Muscle of leg (tissue), 16 donors: ENCODE measurements at places on chromosomes 13 and 19.

DNA sequence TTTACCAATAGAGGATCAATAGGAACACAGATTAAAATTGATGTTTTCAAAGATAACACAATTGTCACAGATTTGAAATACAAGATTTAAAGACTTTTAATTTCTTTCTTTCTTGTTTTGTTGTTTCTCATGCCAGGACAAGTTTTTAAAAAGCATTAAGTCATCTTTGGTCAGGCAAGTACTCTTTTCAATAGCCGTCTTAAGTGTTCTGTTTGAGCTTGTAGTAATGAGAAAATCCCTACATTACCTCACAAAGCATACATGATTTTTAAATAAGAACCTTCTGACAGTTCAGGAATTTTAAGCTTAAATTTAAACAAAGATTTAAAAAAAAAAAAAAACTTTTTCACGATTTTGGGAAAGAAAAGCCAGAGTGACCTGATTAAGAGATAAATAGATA lies 216.3 kb upstream of the PRR20A start:
- DNase-seq = peak; percentile 18

DNA sequence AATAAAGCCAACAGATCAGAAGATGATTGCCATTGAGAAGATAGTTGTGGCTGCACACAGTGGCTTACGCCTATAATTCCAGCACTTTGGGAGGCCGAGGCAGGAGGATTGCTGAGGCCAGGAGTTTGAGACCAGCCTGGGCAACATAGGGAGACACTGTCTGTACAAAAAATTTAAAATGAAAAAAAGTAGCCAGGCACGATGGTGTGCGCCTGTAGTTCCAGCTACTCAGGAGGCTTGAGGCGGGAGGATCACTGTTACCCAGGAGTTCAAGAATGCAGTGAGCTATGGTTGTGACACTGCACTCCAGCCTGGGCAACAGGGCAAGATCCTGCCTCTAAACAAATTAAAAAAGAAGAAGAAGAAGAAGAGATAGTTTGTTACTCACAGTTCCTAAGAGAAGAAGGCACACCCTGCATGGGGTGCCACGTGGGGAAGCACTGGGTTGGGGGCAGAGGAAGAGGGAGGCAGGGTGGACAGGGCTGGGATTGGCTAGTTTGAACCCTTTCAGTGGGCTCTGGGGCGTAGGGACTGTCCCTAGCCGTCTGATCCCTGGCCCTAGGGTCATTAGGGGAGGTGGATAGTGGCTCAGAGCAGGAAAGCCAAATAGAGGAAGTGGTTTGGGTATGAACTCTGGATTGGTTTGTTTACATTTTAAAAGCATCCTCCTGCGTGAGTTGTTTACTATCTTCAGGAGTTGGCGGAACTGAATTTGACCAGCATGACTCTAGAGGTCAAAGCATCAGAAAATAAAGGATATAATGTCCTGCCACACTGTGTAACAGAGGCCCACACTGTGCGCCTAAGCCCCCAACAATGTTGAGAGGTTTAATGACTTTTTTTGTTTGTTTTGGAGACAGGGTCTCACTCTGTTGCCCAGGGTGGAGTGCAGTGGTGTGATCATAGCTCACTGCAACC lies 60.5 kb upstream of the MEDAG start:
- DNase-seq = no peak

DNA sequence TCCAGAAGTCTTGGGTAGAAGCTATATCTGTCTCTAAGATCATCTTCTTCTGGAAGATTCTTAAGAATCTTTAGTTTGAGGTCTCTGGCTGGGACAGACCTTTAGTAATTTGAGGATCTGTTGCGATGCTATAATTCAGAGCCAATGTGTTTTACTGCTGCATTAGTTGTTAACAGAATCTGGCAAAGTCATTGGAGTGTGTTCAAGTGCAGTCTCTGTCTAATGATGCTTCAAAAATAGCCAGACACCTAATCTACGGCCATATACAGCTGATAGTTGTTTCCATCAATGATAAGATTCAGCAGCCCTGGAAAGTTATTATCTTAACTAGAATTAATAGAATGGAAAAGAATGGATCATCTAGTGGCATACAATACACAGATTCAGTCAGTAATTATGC lies 72.6 kb downstream of the CDK8 start:
- peak; percentile 12 for DNase-seq

DNA sequence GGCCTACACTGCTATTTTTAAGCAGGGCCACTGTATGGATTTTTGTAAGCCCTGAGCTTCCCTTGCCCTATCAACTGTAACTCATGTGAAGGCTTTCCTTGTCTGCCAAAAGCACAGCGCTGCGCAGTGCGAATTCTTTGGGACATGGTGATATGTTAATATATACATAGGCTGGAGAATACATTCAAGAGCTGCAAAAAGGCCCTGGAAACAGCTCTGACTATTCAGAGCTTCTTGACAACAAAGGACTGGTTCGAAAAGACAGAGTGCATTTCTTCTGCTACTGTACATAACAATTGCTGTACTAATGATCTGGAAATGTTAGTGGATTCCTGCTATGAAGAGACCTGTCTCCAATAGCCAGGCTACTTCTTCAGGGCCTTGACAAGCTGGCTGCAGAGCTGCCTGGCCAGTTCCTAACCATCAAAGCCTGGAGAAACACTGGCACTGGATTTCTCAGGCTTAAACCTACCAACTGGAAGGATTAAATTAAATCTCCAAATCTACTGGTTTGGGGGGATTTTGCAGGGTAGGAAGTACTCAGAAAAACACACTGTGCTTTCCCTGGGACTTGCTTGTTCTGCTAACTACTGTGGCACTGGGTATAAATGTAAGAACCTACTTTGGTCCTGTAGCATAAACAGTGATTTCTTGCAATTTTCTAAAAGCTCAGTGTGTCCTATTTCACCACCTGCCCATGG lies 246.9 kb downstream of the DNAJC15 start:
- DNase-seq = peak; percentile 44

- no peak for DNase-seq
These were observed 22.6 kb downstream of the ERCC5 start for GRCh38 chr13:102868366-102868936.

- no peak for DNase-seq
These were observed 54.1 kb upstream of the ADGRE1 start for GRCh38 chr19:6833166-6833790.

DNA sequence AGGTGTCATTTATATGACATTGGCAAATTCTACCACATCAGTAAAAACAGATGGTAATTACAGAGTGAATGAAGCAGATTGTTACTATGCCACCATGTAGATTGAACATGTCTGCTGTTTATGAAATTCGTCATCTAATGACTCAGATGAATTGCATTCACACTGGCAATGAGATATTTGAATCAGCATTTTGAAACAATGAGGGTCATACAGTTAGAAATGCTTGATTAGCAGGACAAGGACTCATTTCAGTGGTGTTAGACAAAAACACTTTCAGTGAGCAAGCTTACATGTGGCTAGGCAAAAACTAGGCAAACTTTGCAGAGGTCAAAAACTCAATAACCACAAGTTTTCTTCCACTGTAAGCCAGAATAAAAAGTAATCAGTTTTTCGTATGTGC lies 1165.0 kb downstream of the SLITRK1 start:
- no peak for DNase-seq

GRCh38 chr13:63409791-63410351 lies 1994.2 kb upstream of the PCDH20 start:
- DNase-seq = peak; percentile 2

DNA sequence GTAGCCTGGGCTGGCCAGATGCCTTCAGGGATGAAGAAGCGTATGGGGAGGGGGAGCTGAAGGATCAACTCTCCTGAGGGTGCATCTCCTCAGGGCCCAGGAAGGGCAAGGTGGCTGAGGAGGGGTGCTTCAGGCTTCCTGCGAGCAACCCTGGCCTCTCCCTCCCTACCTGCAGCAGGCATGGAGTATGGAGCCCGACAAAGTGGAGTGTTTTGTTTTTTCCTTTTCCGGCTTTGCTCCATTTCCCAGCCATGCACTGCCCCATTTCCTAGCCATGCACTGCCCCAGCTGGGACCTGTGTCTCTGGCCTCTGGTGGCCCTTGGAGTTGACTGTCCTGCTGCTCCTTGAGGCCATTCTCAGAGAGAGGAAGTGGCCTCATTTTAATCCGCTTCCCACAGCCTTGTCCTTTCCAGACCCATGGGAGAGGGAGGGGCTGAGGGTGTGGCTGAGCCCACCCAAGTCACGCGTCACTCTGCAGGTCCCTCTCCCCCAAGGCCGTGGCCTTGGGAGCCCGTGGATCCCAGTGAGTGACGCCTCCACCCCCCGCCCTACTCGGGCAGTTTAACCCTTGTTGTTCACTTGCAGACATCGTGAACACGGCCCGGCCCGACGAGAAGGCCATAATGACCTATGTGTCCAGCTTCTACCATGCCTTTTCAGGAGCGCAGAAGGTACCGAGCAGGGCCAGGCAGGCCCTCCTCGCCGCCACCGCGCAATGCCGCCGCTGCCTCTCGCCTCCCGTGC lies 34.4 kb downstream of the CAPN12 start:
- DNase-seq = no peak

- DNase-seq = no peak
These were observed 22.1 kb downstream of the ZNF787 start for GRCh38 chr19:56098731-56099568.

- no peak for DNase-seq
These were observed 693.4 kb downstream of the PCDH9 start for GRCh38 chr13:66536746-66537145.

GRCh38 chr13:100650326-100650725 lies 24.3 kb downstream of the TMTC4 start:
- DNase-seq = peak; percentile 76

DNA sequence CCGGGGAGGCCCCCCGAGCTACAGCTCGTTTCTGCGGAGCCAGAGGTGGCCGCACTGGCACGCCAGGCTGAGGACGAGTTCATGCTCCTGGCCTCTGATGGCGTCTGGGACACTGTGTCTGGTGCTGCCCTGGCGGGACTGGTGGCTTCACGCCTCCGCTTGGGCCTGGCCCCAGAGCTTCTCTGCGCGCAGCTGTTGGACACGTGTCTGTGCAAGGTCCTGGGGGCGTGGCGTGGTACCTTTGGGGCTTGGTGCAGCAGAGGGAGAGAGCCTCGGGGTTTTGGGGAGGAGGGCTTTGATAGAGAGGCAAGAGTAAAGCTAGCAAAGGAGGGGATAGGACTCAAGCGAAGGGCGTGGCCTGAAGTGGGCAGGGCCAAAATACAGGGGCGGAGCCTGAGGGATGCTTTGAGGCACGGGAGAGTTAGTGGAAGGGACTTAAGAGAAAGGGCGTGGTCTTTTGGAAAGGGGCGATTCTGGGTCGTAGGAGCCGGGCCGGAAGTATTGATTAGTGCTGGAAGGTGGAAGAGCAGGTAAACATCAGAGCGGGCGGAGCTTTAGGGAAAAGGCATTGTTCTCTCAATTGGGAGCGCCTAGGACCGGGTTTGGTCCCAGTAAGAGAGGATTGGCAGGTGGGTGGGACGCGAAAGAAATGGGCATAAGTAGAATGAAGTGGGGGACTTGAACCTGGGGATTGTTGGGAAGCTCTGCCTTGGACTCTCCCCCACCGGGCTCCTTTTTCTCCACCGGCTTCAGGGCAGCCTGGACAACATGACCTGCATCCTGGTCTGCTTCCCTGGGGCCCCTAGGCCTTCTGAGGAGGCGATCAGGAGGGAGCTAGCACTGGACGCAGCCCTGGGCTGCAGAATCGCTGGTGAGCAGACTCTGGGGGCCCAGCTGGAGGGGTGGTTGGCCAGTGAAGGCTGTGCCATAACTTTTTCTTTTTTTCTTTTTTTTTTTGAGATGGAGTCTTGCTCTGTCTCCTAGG lies 1.2 kb downstream of the PPM1N start:
- DNase-seq = peak; percentile 39

DNA sequence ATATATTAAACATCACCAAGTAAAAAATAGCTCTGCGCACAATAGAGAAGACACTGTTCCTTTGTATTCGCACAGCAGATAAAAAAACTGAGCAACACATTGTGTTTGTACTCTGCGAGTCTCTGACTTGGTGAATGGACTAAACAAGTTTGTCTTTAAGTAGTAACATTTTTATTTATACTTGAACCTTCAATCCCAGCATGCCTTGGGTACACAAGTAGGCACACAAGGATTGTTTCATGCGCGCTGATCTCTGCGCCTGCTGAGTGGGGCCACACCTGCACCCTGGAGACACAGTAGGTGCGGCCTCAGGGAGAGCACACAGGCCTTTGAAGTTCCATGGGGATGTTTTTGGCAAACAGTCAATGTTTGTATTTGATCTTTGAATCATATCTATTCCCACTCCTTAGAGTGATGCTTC lies 318.9 kb downstream of the MYO16 start:
- peak; percentile 59 for DNase-seq

- no peak for DNase-seq
These were observed 52.5 kb upstream of the SHKBP1 start for GRCh38 chr19:40524133-40524549.

- peak; percentile 75 for DNase-seq
These were observed 124.4 kb upstream of the SPATA13 start for GRCh38 chr13:24036115-24036514.

GRCh38 chr13:41211062-41211461 lies 16.7 kb upstream of the KBTBD7 start:
- DNase-seq = no peak

- no peak for DNase-seq
These were observed 57.5 kb downstream of the RAB20 start for GRCh38 chr13:110503979-110504499.

- DNase-seq = peak; percentile 59
These were observed 61.4 kb downstream of the CCNE1 start for GRCh38 chr19:29873024-29873800.

DNA sequence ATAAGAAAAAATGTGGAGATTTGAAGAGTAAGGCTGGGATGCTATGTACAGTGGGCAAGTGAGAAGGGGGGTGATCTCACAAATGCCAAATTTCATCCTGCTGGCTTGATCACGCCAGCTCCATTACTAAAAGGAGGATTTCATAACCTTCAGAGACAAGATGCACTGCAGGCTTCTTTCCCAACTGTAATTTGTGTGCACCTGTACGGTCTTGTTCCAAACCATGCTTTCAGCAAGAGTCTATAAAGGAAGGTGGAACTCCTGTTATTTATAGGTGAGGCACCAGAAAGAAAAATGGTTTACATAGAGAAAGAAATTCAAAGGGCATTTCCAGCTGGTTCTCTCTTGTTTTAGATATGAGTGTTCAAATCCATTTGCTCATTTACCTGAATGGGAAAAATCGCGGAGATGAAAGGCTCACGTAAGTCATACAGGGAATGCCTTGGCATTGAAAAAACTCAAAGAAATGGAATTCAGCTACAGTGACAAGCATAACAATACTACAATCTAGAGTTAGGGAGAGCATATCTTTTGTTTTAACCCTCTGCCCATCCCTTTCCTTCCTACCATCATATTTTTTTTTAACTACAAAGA lies 13.3 kb downstream of the EFNB2 start:
- no peak for DNase-seq

- no peak for DNase-seq
These were observed 6.6 kb upstream of the VSTM2B start for GRCh38 chr19:29519146-29519545.

GRCh38 chr13:48113756-48114130 lies 18.8 kb upstream of the MED4 start:
- no peak for DNase-seq

DNA sequence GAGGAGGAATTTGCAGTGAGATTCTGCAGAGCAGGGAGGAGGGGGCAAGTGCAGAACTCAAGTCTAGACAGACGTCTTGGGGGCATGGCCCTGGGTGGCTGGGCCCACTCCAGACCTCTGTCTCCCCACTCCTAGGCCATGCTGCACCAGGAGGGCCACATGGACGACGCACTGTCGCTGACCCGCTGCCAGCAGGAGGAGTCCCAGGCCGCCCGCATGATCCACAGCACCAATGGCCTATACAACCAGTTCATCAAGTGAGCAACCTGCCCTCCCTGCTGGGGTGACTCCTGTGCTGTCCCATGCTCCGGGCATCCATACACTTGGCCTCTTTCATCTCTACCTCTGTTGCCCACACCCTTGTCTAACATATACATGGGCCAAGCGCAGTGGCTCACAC lies 18.1 kb downstream of the RYR1 start:
- no peak for DNase-seq
